Left hindlimb (tissue), 1 donor: ENCODE measurements at places on chromosomes 3 and 15.
A peak's percentile ranks its signal among the peaks of the same experiment; 100 is the strongest.

GRCh38 chr3:150247441-150247840, 160.7 kb upstream of the TSC22D2 start:
- DNase-seq, result no peak

DNA sequence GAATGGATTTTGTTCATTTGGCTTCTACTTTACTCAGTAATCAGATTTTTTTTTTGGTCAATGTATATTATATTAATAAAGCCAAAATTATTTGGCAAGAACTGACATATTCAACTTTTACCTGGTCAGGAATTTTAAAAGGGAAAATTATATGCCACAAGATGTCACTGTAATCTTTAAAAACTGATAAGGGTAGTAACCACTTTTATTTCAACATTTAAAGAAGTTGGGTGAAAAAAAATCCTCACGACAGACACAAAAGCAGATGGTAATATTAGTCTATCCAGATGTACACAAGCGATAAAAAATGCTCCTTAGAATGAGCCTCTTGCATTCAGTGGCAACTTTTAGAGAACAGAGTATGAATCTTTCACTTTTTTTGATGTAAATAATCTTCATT, 101.9 kb downstream of the SERPINI1 start:
- no peak for DNase-seq

- DNase-seq, result no peak
These were observed 114.3 kb downstream of the CORO2B start for GRCh38 chr15:68693071-68693470.

DNA sequence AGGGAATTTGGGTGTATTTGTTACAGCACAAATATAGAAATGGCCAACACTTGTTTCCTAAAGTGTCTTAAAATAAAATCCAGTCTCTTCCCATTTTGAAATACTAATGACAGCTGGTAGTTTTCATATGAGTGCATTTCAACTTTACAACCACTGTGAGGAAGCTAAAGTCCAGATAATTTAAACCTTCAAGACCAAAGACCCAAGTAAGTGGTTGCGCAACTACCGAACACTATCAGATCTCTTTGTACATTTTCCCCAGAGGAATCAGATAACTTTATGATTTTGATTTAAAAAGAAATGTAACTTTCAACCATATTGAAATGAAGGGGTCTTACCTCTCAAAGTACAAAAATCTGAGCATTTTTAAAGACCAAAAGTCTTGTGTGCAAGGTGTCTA, 14.3 kb downstream of the BCL2L10 start:
- no peak for DNase-seq

DNA sequence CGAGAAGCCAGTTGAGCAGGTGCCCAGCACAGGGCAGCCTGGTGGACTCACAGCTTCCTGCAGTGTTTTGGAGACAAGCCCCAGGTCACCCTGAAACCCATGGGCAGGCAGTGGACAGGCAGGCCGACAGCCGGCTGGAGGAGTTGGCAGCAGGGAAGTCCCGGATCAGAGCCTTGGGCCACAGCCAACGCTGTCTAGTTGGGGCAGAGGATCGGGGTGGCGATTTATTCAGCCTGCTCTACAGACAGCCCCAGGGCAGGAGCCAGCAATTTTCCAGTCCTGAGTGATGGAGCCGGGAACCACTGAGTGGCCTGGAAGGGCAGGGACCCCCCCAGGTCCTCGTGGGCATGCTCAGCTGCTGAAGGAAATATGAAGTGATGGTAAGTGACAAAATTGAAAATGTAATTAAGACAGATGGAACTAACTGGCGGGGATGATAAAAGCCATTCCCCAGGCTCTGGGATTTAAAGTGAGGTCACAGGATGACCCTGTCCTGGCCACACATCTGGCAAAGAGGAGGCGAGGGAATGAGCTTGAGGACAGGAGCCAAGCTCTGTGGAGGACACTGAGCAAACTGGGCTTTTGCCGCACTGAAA, 34.4 kb upstream of the TBC1D21 start:
- peak; percentile 55 for DNase-seq

- no peak for DNase-seq
These were observed 32.8 kb downstream of the CYFIP1 start for GRCh38 chr15:22947101-22948000.

GRCh38 chr15:67999320-68000100, 54.6 kb upstream of the PIAS1 start:
- DNase-seq, result no peak

DNA sequence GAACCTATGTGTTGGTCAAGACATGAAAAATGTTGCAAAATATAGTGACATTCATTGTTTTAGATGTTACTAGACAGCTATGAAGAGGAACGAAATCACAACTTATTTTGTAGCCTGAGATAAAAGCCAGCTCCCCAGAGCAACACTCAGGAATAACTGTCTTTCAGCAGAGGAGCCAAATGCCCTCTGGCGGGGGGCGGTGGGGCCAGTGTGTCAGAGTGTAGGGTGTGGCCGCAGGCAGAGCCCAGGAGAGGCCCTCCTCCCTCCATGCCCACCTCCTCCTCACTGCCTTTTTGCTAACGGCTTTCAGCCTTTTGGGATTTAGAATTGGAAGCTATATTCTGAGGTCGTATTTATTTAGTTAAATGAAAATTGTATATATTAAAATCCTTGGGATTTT, 16.9 kb downstream of the APOD start:
- DNase-seq, result no peak

DNA sequence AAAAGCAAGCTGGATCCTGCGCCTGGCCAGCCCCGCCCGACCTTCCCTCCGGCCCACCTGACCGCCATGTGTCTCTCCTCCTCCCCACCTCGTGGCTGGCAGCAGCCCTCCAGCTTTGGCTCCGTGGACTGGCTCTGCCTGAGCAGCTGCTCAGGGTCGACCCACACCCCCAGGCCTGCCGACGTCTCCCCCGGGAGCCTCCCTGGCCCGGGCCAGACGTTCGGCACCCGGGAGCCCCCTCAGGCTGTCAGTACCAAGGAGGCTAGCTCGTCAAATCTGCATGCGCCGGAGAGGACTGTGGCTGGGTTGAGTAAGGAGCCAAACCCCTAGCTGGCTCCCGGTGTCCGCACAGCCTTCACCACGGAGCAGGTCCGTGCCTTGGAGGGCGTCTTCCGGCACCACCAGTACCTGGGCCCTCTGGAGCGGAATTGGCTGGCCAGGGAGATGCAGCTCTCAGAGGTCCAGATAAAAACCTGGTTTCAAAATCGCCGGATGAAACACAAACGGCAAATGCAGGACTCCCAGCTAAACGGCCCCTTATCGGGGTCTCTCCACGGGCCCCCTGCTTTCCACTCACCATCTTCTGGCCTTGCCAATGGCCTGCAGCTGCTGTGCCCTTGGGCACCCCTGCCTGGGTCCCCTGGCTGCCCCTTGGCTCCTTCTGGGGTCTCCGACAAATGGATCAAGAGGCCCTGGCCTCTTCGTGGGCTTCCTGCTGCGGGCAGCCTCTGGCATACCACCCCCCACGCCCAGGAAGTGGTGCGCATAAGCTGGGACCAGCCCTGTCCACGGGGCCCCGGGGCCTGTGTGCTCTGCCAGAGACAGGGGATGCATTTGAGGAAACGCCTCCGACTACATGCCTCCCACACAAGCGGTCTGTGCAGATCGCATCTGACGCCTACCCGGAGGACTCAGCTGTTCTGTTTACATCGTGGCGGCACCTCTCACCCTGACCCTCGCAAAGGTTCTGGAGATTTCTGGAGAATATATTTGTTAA, 345.0 kb downstream of the ZNF385D start:
- no peak for DNase-seq

DNA sequence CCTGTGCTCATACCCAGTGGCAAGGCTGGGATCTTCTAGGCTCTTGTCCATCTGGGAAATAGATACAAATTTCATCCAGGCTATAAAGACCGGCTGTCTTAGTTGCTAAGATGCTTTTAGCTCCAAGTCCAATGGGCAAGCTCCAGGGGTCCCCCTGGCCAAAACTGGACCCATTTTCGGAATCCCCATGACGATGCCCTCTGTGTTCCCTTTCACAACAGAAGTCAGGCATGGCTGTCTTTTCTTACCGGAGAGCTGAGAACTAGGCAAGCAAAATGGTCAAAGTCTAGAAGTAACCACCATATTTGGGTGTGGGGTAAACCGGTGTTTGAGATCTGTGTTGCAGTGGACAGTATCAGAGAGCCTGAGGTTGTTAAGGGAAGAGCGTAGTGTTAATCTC, 1.0 kb downstream of the GLYCTK start:
- no peak for DNase-seq

GRCh38 chr3:40876496-40876895, 322.8 kb upstream of the CTNNB1 start:
- DNase-seq, result no peak

DNA sequence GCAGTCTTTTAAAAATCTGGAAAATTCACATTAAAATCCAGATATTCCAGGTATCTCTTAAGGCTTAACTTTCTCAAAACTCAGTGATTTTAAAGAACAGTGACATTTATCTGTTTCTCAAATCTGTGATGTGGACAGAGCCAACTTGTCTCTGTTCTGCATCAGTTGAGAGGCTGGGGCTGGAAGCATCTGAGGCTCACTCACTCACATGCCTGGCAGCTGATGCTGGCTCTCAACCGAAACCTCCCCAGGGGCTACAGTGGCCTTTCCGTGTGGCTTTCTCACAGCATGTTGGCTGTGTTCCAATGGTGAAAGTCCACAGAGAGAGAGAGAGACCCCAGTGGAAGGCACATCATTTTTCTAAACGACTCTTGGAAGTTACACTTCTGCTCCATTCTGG, 53.5 kb downstream of the CEMIP start:
- DNase-seq, result no peak

DNA sequence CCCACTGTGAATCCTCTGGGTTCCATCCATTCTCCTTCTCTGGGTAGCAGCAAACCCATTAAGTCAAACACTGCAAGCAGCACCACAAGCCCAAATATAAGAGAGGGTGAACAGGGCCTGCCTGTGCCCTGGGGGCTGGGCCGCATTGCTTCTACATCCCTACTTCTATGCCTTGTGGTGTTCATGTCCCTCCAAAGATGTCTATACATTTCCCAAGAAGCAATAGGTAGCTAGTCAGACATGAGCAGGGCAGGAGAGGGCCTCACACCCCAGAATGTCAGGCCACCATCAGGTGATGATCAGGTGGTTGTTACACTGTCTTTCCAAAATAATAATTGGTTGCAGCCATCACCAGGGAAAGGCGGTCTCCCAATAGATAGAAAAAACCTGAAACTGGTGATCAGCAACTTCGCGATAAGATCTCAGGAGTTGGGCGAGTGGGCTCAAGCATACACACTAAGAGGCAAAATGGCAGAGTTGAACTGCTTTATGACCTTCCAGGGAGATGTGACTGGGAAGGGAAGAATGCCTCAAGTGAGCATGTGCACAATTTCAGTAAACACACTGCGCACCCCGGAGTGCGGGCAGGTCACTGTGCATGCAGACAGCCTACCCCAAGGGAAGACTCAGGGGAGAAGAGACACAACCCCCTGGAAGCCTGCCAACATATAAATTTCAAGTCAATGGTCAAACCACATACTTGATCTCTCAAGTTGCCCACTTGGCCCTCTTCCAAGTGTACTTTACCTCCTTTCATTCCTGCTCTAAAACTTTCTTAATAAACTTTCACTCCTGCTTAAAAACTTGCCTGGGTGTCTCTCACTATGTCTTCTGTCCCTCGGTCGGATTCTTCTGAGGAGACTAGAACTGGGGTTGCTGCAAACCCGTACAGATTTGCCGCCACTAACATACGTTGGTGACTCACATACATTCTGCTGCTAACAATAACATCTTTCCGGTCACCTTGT, 39.9 kb downstream of the KLF15 start:
- DNase-seq, result no peak

GRCh38 chr3:38586546-38587520, 62.7 kb downstream of the SCN5A start:
- peak; percentile 12 for DNase-seq

DNA sequence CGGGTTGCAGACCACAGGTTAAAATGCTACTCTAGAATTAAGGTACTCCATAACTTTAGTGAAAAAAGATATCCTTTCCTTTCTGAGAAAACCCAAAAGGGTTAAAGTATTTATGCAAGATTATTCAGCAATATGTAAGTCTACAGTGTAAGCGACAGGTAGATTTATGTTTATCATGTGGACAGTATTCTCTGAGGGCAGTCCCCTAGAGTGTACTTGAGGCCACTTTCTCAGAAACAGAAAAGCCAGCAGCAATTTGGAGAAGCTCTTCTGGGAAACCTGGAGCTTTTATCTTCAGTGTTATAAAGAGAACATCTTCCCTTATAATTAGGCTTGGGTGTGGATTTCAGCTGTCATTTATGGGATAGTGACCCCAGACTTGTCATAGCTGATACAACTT, 8.9 kb downstream of the ST3GAL6 start:
- no peak for DNase-seq

DNA sequence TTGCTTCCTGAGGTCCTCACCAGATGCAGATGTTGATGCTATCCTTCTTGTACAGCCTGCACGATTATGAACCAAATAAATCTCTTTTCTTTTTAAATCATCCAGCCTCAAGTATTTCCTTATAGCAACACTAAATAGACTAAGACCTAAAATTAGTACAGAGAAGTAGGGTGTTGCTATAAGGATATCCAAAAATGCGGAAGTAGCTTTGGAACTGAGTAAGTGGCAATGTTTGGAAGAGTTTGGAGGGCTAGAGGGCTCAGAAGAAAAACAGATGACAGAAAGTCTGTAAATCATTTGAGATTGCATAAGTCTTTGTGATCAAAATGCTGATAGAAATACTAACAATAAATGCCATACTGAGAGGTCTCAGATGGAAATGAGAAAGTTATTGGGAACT, 894.9 kb downstream of the DIPK2A start:
- DNase-seq, result no peak

DNA sequence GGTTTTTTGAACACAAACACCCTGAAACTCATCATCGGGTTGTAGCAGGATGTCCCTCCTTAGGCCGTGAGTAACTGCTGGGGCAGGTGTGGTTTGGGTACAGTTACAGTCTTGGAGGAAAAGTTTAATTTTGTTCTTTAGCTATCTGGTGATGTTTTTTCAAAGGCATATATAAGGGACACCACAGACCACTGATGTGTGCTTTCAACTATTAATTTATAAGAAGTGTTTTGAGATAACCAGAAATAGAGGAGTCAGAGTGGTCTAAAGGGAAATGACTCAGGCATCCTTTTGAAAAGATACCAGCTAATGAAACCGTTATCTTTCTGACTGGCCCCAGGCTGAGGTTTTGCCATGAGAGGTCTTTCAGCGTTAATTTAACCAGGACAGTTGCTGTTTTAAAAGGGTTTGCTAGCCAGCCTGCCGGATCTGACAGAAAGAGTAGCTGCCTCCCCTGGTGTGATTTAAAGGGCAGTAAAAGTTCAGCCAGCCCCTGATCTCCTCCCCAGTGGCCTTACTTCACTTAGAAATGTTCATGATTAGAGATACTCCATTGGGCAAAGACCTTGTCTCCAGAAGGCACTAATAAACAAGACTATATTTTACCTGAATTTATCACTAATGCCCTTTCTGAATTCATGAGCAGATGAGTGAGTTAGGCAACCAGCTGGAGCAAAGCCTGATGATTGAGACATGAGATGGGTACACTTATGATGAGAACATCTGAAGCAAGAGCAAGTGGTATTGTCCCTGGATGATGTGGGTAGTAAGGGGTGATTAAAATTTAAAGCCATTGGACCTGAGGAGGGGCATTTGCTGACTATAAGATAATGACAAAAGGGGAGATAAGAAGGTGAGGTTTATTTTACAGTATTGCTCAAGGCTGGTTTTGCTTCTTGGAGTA, 482.5 kb upstream of the TBL1XR1 start:
- DNase-seq, result no peak
